ENCODE measurements at places on chromosomes 3 and 15.
A peak's percentile ranks its signal among the peaks of the same experiment; 100 is the strongest.

DNA sequence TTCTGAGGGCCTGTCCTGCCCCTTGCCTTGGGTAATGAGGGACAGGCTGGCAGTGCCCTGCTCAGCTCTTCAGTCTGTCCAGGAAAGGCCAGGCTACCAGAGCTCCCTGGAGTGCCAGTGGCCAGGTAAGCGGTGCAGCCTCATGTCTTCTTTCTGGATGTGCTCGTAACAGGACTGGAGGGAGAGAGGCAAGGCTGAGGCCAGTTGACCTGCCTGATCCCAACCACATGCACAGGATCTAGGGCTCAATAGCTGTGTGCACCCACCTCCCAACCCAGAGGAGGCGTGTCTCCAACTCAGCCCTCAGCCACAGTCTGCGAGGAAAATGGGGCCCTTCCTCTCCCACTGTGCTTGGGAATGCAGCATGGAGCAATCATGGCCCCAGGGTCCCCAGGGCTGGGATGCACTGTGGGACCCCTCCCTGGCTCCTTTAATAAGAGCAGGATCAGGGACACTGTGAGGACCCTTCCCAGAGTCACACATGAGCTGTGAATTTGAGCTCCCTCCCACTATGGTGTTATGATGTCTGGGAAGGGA, 22.5 kb downstream of the ALS2CL start:
- DNase-seq: peak; percentile 6

- no peak for DNase-seq
Measured at GRCh38 chr3:72065872-72066641, 281.1 kb upstream of the PROK2 start.

- no peak for DNase-seq
Measured at GRCh38 chr15:101244889-101245668, 6.8 kb downstream of the CHSY1 start.

GRCh38 chr3:134449951-134450350, 35.8 kb downstream of the ANAPC13 start:
- DNase-seq: no peak

GRCh38 chr15:40130799-40131502, 22.3 kb upstream of the BMF start:
- DNase-seq: no peak

DNA sequence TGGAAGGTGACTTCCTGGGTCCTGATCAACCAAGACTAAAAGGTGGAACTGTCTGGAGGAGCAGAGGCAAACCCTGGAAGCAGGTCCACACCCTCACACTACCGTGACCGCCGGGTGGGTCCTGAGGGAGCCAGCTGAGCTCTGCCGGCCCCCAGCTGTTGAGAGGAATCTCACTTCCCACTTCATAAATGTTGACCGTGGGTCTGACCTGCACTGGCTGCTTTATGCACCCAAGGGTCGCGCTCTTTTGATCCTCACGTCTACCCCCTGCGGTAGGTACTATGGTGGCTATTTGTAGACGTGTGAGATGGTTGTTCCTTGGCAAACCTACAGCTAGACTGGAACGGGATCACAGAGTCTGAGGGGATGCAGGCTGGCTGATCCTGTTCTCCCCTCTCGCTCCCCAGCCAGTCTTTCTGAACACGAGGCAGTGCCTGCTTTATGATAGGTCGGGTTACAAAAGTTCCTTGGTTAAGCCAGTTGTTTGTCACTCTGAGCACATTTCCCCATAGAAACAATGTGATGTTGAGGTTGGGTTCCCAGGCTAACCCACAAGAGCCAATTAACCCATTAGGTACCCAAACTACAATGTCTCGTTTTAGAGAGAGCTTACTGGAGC, 113.0 kb upstream of the ETV5 start:
- no peak for DNase-seq

DNA sequence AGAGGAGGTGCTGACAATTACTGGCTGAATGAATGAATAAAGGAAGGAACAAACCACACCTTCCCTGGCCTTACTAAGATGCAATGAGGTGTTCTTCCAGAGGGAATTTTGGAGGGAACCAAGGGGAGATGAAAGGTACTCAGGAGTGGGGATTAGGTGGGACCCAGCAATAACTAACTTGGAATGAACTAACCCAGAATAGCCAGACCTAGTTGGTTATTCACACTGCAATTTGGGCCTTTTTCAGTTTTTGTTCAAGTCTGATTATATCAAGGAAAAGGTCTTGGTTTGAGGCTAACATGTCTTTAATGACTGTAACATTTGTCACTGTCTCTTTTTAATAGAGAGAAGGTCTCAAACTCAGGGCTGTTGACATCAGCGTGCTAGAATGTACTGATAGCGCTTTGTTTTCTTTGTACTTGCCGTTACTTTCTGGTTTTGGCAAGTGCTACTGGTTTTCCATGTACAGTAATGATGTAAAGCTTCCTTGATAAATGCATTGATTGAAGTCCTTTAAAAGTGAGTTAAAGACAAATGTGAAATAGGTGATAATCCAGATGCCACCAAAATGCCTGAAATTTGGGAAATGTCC, 3.2 kb upstream of the PLXND1 start:
- DNase-seq: no peak
